ENCODE measurements at places on chromosomes 11 and 22. TPM values are rescaled to one million over a fixed set of nuclear protein-coding genes. Genes with fewer than 3 reads are reported as not detected.

GRCh38 chr11:70732023-70732880 is 333.9 kb downstream of the CTTN start:
- DNase-seq = no peak

CHST1 gene
- 0.82 TPM for total RNA-seq

ACR gene
- total RNA-seq = not detected

DNA sequence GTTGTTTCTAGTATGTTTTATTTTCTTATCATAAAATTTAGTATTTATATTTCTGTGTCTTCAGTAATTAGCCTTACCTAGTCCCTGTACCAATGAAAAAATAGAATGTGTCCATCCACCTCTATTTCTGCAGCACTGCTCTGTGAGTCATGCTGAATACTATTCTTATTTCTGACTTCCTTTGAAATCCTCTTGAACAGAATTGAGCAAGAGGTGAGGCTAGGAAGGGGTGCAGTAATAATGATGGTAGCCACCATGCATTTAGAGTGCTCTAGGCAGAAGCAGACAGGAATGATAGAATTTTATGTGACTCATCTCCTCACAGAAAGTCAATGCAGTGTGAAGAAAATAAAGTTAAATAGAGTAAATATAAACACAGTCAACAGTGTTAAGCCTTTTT is 60.0 kb downstream of the OR10A6 start:
- DNase-seq = peak; percentile 54

GRCh38 chr11:36385121-36385970 is 89.3 kb downstream of the PRR5L start:
- peak; percentile 85 for DNase-seq

GRCh38 chr11:129374081-129374992 is 1.3 kb upstream of the BARX2 start:
- DNase-seq = no peak

DNA sequence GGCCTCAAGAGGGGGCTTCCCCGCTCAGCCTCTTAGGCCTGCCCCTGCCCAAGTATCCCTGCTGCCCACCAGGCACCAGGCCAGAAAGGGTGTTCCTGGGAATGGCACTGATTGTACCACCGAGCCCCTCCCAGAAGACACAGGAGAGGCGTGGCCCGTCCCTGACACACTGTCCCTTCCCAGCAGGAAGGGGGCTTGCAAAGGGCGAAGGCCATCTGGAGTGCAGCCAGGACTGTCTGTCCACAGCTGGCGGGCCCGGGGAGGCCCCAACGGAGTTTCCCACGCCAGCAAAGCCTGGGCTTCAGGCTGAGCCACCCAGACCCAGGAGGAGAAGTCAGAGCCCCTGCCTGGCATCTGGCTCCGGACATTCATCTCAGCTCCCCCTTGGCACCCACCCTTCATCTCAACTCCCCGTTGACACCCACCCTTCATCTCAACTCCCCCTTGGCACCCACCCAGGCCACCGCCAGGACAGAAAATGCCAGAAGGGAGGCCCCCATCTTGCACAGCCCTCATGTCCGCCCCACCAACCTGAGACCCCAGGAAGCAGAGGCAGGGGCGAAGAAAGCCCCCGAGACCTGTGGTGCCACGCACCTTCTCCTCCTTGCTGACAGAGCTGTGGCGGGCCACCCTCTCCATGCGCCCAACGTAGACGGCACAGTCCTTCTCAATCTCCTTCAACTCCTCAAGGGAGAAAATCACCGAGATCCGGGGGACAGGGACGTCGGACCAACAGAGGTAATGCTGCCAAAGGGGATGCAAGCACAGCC is 19.4 kb downstream of the TUBGCP6 start:
- no peak for DNase-seq

EIF3F gene
- total RNA-seq = 196 TPM

GRCh38 chr11:64656862-64657261 is 65.8 kb downstream of the SLC22A12 start:
- no peak for DNase-seq

DNA sequence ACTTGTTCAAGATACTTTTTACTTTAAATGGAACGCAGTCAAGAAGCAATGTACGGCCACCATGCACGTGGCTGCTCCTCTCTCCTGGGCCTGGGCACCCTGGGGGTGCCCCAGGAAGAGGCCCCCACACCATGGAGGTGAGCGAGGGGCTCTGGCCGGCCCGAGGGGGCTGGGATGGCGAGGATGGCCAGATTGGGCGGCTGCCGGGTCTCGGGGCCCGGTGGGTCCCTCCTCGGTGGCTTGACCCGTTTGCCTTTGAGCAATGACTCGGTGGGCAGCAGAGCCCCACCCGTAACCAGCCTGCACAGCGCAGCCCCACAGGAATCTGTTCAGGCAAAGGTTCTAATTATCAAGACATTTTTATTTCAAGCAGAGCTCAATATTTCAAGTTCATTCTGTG is 167.4 kb downstream of the BRD1 start:
- DNase-seq = no peak

DNA sequence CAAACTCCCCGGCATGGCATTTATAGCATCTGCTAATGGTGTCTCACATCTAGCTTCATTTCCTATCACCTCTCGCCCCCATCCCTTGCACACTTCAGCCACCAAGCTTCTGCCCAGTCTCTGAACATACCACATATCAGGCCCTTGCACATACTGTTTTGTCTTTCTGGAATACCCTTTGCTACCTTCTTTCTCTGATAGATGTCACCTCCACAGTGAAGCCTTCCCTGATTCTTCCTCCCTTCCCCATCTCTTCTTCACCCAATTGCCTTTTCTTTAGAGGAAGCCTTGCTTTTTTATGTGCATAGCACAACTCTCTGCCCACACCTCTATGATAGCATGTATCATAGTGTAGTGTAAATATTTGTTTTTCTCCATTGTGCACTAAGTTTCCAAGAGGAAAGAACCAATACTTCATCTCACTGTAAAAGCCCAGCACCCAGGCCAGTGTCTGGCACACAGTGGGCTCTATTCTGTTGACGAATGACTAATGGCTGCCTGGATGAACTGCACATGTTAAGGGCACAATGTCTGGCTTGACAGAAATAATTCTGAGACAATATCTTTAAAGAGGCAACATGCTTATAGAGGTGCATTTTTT is 27.8 kb downstream of the P4HA3 start:
- DNase-seq = no peak

GRCh38 chr22:40521046-40521445 is 115.5 kb downstream of the MRTFA start:
- DNase-seq = no peak

DNA sequence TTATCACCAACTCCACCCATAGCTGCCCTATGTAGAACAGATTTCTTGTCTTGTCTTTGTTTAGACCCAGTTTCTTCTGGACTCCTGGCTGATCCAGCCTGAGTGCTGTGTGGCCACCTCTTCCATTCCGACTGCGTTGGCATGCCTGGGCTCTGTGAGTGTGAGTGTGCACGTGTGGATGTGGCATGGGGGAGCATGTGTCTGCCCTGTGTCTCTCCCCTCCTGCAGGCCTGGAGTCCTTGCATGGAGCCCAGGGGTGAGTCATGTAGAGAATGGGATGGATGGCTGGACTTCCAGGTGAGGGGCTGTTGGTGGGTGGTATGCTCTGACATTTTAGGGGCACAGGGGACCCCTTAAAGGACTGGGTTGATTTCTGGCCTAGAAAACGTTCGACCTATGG is 194.7 kb downstream of the GRIK4 start:
- DNase-seq = no peak

DNA sequence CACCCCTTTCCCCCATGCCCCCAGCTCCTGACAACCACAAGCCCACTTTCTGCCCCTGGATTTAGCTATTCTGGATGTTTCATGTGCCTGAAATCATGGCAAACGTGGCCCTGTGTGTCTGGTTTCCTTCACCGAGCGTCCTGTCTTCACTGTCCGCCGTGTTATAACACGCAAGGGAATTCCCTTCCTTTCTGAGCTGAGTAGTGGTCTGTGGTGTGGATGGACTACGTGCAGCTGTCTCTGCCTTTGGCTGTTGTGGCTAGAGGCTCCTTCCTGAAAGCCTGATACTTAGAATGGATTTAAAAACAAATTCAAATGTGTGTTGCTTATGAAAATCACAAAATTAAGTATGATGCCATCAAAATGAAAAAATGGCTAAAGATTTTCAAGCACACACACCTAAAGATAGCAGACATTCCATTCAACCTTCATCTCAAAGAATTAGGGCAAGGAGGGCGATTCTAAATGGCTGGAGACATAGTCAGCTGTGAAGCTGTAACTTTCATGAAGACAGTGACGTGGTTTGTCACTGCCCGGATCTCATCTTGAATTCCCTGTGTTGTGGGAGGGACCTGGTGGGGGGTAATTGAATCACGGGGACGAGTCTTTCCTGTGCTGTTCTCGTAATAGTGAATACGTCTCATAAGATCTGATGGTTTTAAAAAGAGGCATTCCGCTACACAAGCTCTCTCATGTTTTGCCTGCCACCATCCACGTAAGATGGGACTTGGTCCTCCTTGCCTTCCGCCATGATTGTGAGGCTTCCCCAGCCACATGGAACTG is 30.5 kb downstream of the KCNQ1 start:
- DNase-seq = no peak

CAPN5 gene
- 31.0 TPM for total RNA-seq

GRIA4 gene
- total RNA-seq = 1.2 TPM

GRCh38 chr11:2704356-2704755 is 4.6 kb upstream of the KCNQ1OT1 start:
- DNase-seq = no peak

SPI1 gene
- not detected for total RNA-seq

- DNase-seq = peak; percentile 49
Observed at GRCh38 chr22:38700270-38700788, 414 bp downstream of the JOSD1 start.

SLC35E4 gene
- total RNA-seq = 5.1 TPM

OR8D4 gene
- total RNA-seq = 0.09 TPM

GRCh38 chr11:76800466-76801200 is 17.5 kb downstream of the TSKU start:
- DNase-seq = no peak

- no peak for DNase-seq
Observed at GRCh38 chr11:131938351-131938751, 567.9 kb downstream of the NTM start.

MUC2 gene
- not detected for total RNA-seq

DNA sequence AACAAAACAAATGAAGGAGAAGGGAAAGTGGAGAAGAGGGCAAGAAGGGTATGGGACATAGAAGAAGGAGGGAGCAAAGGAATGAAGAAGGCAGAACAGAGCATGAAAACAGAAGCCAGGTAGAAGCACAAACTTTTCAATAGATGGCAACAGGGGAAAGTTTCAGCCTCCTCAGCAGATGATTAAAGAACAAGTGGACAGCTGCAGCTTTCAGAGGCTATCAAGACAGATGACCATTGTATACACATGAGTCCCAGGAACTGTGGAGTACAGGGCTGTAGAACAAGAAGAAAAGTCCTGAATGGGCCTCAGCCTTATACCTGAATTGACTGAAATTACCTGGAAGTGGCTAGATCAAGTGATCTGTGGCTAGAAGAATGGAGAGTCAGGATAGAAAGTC is 62.0 kb upstream of the FIBIN start:
- no peak for DNase-seq

GRCh38 chr11:127056338-127056971 is 55.9 kb upstream of the KIRREL3 start:
- DNase-seq = no peak

CLMP gene
- total RNA-seq = 235 TPM

DNA sequence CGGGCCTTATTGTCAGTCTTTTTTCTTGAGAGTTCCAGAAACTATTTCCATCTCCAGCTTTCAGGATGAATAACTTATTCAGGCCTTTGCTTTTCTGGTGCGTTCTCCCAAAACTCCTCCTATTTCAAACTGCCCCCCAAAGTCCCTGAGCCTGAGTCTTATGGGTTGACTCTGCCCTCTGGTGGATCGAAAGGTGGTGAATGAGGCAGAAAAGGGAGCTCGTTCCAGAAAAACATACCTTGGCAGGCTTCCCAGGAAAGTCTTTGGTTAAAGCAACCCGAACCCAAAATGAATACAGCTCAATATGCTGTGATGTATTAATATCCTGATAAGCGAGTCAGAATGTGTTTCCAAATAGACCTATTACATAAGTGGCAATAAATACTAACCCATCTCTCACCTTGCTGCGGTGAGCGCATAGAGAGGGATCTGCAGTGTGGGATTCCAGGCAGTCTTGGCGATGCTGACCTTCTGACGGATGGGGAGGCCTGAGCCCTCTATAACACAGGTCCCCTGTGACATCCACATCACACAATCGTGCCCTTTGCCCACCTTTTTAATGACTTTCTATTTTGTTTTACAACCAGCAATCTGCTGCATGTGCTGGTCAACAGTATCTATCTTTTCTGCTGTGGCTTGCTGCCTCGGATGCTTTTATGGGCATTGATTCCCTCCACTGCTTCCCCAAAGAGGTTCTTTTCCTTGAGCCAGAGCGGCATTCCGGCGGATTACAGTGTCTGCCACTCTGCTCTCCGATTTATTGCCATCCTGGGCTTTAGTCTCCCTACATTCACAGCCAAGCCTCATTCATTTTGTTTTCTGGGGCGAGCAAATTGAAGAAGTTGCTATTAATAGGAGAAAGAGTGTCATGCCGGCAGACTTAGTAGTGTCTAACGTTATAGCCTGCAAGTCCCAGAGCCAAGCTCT is 756.8 kb downstream of the NTM start:
- peak; percentile 98 for DNase-seq

GRCh38 chr11:47270331-47271271 is 668 bp downstream of the MADD start:
- DNase-seq = peak; percentile 67

Data from fibroblast of the aortic adventitia (primary cell).